ENCODE measurements at places on chromosomes 3 and 15.

GRCh38 chr15:40065166-40065565, 26.2 kb upstream of the SRP14 start:
- H3K36me3 ChIP-seq, result no peaks in the 10 kb centered on the region
- H3K4me1 ChIP-seq, result peaks cover 19% of the 10 kb centered on the region
- no peak overlapping the region for H3K27ac ChIP-seq
- DNase-seq, result no peak

DNA sequence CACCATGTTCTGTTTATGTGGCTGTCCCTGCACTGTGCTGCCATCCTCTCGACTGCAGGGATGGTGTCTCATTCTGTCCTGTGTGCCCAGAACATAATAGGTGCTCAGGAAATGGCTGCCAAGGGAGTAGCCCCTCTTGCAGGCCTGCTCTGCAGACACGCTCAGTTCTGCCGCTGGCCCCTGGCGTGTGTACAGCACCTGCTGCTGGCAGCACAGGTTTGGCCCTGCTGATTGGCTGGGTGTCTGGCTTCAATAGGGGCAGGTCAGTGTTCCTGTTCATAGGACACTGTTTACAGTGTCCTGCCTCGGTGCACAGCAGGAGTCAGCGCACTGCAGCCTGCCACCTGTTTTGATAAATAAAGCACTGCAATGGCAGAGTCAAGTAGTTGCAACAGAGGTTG, 146.9 kb downstream of the DNAJB8 start:
- H3K36me3 ChIP-seq, result no peaks in the 10 kb centered on the region
- H3K4me3 ChIP-seq, result no peak overlapping the region
- peaks cover 10% of the 10 kb centered on the region for H3K4me1 ChIP-seq

DNA sequence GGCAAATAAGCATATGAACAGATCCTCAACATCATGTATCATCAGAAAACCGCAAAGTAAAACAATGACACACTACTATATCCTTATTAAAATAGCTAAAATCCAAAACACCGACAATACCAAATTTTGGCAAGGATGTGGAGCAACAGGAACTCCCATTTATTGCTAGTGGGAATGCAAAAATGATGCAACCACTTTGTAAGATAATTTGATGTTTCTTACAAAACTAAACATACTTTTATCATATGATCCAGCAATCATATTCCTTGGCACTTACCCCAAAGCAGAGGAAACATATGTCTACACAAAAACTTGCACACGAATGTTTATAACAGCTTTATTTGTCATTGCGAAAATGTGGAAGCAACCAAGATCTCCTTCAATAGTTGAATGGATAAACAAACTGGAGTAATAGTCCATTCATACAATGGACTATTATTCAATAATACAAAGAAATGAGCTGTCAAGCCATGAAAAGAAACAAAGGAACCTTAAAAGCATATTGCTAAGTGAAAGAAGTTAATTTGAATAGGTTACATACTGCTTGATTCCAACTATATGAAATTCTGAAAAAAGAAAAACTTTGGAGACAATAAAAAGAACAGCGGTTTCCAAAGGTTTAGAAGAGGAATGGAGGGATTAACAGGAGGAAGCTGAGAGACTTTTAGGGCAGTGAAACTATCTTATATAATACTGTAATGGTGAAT, 172.0 kb downstream of the VPS13C start:
- no peak overlapping the region for H3K4me3 ChIP-seq
- peaks cover 10% of the 10 kb centered on the region for H3K36me3 ChIP-seq
- no peaks in the 10 kb centered on the region for H3K27me3 ChIP-seq
- no peak overlapping the region for H3K27ac ChIP-seq
- H3K4me1 ChIP-seq, result no peaks in the 10 kb centered on the region

- H3K4me3 ChIP-seq, result no peak overlapping the region
- no peak for DNase-seq
- no peaks in the 10 kb centered on the region for H3K27me3 ChIP-seq
- H3K4me1 ChIP-seq, result no peaks in the 10 kb centered on the region
- no peaks in the 10 kb centered on the region for H3K36me3 ChIP-seq
These were observed 48.6 kb upstream of the CP start for GRCh38 chr3:149270180-149270579.

GRCh38 chr15:60548101-60548500, 69.2 kb upstream of the ICE2 start:
- no peak overlapping the region for H3K27ac ChIP-seq
- H3K27me3 ChIP-seq, result no peaks in the 10 kb centered on the region
- DNase-seq, result no peak
- no peak overlapping the region for H3K4me3 ChIP-seq
- H3K4me1 ChIP-seq, result no peaks in the 10 kb centered on the region
- no peaks in the 10 kb centered on the region for H3K36me3 ChIP-seq

- H3K36me3 ChIP-seq, result no peaks in the 10 kb centered on the region
- H3K27me3 ChIP-seq, result no peaks in the 10 kb centered on the region
- H3K27ac ChIP-seq, result no peak overlapping the region
- H3K4me3 ChIP-seq, result no peak overlapping the region
- DNase-seq, result no peak
These were observed 23.1 kb downstream of the CCDC33 start for GRCh38 chr15:74259292-74259648.

DNA sequence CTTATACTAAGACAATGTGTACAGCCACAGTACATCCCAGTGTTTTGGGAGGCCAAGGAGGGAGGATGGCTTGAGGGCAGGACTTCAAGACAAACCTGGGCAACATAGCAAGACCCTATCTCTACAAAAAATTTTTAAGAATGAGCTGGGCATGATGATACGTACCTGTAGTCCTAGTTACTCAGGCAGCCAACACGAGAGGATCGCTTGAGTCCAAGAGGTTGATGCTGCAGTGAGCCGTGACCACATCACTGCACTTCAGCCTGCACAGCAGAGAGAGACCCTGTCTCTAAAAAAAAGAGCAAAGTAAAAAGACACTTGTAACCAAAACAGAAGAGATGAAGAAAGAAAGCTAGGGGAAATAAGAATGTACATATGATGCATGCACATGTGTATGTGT, 38.5 kb downstream of the HES1 start:
- H3K36me3 ChIP-seq, result no peaks in the 10 kb centered on the region
- H3K27ac ChIP-seq, result no peak overlapping the region
- H3K4me1 ChIP-seq, result no peaks in the 10 kb centered on the region
- no peak overlapping the region for H3K4me3 ChIP-seq
- no peak for DNase-seq
- no peaks in the 10 kb centered on the region for H3K27me3 ChIP-seq

GRCh38 chr3:157574531-157574930, 71.3 kb upstream of the VEPH1 start:
- no peak overlapping the region for H3K4me3 ChIP-seq
- H3K36me3 ChIP-seq, result no peaks in the 10 kb centered on the region
- H3K27ac ChIP-seq, result no peak overlapping the region
- H3K27me3 ChIP-seq, result no peaks in the 10 kb centered on the region

DNA sequence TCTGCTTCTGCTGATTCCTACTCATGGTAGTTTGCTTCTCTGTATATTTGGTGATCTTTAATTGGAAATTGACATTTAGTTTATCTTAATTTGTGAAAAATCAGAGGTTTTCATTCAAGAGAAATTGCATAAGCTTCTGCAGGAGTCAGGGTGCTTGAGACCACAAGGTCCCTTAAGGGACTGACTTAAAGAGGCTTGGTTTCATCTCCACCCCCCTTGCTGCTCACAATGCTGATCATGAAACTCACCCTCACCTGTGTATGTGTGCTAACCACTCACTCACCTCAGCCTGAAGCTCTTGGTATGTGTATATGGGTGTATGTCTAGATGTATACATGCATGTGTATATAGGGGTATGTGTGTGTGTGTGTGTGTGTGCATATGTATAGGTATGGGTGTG, 11.4 kb downstream of the PGPEP1L start:
- no peak overlapping the region for H3K27ac ChIP-seq
- no peaks in the 10 kb centered on the region for H3K36me3 ChIP-seq
- no peak overlapping the region for H3K4me3 ChIP-seq
- H3K27me3 ChIP-seq, result no peaks in the 10 kb centered on the region

- DNase-seq, result no peak
- H3K27me3 ChIP-seq, result no peaks in the 10 kb centered on the region
- H3K36me3 ChIP-seq, result no peaks in the 10 kb centered on the region
- H3K27ac ChIP-seq, result no peak within 1 kb of the TSS
- H3K4me1 ChIP-seq, result no peaks in the 10 kb centered on the region
- no peak within 1 kb of the TSS for H3K4me3 ChIP-seq
These were observed at the start of gene PLA2G4D for GRCh38 chr15:42094512-42094963. Gene PLA2G4D (minus strand): TSS chr15:42094562. CDS start chr15:42094459, 103 bp downstream.

DNA sequence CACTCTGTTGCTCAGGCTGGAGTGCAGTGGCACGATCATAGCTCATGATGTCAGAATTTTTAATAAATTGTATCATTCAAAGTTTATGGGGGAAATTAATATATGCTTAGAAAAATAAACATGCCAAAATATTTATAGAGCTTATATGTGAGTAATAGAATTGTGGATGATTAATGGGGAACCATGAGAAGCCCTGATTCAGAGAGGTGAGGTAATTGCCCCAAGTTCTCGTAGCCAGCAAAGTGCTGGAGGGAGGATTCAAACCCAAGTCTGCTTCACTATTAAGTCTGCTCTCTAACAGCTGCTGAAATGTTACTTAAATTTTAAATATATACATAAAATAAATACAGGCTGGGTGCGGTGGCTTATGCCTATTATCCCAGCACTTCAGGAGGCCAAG, 26.2 kb upstream of the IGF2BP2 start:
- H3K27ac ChIP-seq, result no peak overlapping the region
- no peaks in the 10 kb centered on the region for H3K27me3 ChIP-seq
- H3K4me1 ChIP-seq, result no peaks in the 10 kb centered on the region
- H3K36me3 ChIP-seq, result no peaks in the 10 kb centered on the region
- H3K4me3 ChIP-seq, result no peak overlapping the region
- DNase-seq, result no peak

DNA sequence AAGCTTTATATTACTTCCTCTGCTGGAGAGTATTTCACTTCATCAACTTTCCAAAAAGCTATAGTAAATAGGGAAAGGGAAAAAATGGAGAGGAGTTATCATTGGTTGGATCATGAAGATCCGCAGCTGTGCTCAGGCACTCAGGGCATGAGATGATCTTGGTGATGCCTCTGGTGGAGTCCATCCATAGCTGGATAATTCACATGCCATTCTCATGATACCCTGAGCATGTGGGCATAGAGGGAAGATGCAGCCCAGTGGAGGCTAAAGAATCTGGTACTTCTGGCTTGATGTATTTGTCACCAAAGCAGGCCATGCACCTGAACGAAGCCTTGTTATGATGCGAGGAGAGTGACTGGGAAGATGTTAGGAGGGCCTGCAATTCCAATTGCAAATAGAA, 150.2 kb downstream of the CHST2 start:
- H3K4me3 ChIP-seq, result no peak overlapping the region
- H3K27ac ChIP-seq, result no peak overlapping the region
- no peak for DNase-seq
- H3K36me3 ChIP-seq, result no peaks in the 10 kb centered on the region

DNA sequence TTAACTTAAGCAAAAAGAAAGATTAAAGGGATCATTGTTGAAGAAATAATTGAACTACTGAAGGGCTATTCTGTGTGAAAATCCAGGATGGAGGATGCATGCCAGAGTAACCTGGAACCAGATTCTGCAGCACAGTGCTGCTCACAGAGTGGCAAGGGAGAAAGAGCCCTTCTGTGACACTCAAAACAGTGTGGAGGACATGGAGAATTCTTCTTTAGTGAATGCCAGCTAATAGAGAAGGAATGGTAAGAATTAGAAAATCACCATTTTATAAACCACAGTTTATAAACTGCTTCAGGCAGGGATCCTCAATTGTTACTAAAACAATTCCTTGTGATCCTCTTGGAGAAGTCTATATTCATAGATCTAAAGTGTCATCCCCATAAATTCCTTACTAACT, 70.4 kb upstream of the ARHGEF26 start:
- no peaks in the 10 kb centered on the region for H3K4me1 ChIP-seq
- no peaks in the 10 kb centered on the region for H3K36me3 ChIP-seq
- no peak for DNase-seq
- H3K4me3 ChIP-seq, result no peak overlapping the region
- H3K27me3 ChIP-seq, result no peaks in the 10 kb centered on the region

GRCh38 chr3:5444253-5444652, 256.7 kb downstream of the EDEM1 start:
- DNase-seq, result no peak
- H3K27me3 ChIP-seq, result no peaks in the 10 kb centered on the region

DNA sequence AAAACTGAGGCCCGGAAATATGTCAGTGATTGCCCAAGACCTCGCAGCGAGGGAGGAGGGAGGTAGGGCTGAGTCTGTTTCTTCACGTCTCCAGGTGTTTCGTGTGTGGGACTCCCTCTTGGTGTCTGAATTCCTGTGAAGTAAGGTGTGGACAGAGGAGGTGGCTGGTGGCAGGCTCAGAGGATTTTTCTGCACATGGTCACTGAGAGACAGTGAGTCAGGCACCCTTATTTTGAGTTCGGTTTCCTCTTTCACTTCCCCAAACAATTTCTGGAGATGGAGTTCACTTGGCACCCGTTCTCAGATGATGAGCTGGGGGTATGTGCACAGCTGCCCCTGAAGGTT, 46.3 kb upstream of the VPS8 start:
- H3K4me3 ChIP-seq, result no peak overlapping the region
- H3K4me1 ChIP-seq, result no peaks in the 10 kb centered on the region
- H3K27me3 ChIP-seq, result no peaks in the 10 kb centered on the region

DNA sequence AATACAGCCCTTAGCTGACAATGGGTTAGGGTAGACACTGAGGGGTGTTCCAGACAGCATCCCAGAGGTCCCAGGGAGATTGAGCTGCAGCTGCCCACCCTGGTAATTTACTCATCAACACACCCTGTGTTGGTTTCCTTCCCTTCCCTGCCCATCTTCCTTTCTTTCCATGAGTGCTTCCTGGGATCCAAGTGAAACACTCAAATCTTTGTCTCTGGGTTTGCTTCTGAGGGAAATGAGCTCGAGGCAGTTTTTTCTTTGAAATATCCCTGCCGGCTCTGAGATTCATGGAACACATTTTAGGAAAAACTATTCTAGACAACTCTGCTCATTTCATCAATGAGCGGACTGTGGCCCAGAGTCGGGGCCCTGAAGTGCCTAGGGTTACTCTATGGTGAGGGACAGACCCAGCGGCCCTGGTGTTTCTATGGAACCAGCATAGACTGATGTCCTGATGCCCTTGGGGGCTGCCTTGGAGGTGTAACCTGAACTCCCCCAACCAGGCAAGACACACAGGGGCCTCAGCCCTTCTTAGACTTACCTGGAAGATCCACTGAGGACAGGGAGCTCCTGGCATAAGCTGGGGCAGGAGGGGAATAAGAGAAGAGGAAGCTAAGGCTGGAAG, 14.9 kb upstream of the CSRNP1 start:
- DNase-seq, result peak; percentile 24
- peaks cover 12% of the 10 kb centered on the region for H3K4me1 ChIP-seq
- no peak overlapping the region for H3K4me3 ChIP-seq
- H3K36me3 ChIP-seq, result no peaks in the 10 kb centered on the region
- no peak overlapping the region for H3K27ac ChIP-seq
- no peaks in the 10 kb centered on the region for H3K27me3 ChIP-seq

GRCh38 chr15:79896634-79897379, at the start of gene MTHFS:
Gene MTHFS (minus strand): TSS chr15:79897014. CDS start chr15:79896988, 26 bp downstream.
- H3K27me3 ChIP-seq, result no peaks in the 10 kb centered on the region
- H3K4me1 ChIP-seq, result peaks cover 4% of the 10 kb centered on the region
- peak within 1 kb of the TSS; percentile 81 for H3K27ac ChIP-seq
- peak; percentile 85 for DNase-seq
- H3K4me3 ChIP-seq, result peak within 1 kb of the TSS; percentile 97

- H3K4me3 ChIP-seq, result no peak overlapping the region
- peaks cover 57% of the 10 kb centered on the region for H3K36me3 ChIP-seq
- H3K4me1 ChIP-seq, result peaks cover 5% of the 10 kb centered on the region
- H3K27ac ChIP-seq, result no peak overlapping the region
- H3K27me3 ChIP-seq, result no peaks in the 10 kb centered on the region
These were observed 5.7 kb downstream of the MAN2C1 start for GRCh38 chr15:75362642-75363249.

All from liver (tissue), 10 donors.